ENCODE measurements at places on chromosomes 1 and 21. TPM values are rescaled to one million over a fixed set of nuclear protein-coding genes. Genes with fewer than 3 reads are reported as not detected.
A peak's percentile ranks its signal among the peaks of the same experiment; 100 is the strongest.

The LMOD1 gene
- total RNA-seq, result not detected

DNA sequence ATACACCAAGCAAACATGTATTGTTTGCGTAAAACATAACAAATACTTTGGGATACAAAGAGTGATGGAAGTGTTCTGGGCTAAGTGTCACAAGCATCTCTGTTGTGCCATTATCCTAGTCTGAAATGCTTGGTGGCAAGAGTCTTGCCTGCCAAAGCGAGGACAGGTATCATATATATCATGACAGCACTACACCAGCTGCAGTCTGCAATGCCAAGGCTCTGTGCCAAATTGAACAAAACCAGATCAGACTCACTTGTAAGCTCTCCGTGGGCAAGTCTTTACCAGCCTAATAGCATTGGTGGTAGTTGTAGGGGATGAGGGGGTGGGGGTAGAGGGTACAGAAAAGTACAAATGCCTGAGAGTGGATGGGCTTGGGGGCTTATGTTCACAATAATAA lies 119.2 kb downstream of the RWDD3 start:
- no peak for DNase-seq

The LEPR gene
- 1.7 TPM for total RNA-seq

The NHLH1 gene
- 0.41 TPM for total RNA-seq

- DNase-seq, result peak; percentile 16
Observed at GRCh38 chr1:155052439-155053395, 1.6 kb downstream of the ADAM15 start.

The OR10K1 gene
- not detected for total RNA-seq

GRCh38 chr1:195851804-195852203 lies 756.4 kb downstream of the KCNT2 start:
- DNase-seq, result no peak

DNA sequence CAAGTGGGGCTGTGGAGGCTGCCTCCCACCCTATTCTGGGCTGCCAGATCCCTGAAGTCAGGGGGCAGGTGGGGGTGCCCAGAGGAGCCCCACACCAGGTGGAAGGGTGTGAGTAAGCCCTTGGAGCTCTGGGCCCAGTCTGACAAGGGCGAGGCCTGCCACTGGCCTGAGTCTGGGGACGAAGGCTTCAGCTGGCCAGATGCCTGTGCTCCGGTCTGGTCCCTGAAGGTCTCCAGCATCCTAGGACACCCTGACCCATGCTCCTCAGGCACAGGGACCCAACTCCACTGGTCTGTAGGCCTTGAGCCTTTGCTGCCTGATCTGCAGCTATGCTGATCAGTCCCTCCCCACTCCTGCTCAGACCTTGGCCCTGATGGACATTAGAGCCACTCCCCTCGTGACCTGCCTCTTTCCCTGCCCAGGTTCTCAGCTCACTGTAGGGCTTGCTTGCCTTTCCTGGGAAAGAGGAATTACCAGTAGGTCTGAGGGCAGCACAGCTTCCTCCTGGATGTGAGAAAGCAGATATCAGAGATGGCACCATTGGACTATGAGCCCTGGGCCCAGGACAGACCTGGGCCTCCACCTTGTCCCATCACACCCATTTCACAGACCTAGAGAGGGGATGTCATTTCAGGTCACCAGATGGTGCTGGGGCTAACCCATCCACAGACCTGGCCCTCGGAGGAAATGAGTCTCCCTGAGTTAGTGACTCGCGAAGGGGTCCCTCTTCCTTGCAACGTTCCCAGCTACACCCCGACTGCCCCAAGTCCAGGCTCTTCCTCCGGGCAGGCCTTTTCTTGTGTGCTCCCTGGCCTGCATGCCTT lies 32.8 kb upstream of the CSF3R start:
- DNase-seq, result no peak

- no peak for DNase-seq
Observed at GRCh38 chr1:42334240-42335049, 590 bp downstream of the FOXJ3 start.

Data from CD4-positive, alpha-beta memory T cell (primary cell).